Endothelial cell of umbilical vein (primary cell): ENCODE measurements at places on chromosomes 2 and 18. TPM values are rescaled to one million over a fixed set of nuclear protein-coding genes. Genes with fewer than 3 reads are reported as not detected.

Gene KCNG2
- not detected in 2 replicates for total RNA-seq

Gene RAX
- total RNA-seq, result not detected in 2 replicates

Gene RNF152
- total RNA-seq, result 24.0 and 27.5 TPM in 2 replicates

Gene FN1
- total RNA-seq, result 3,221 and 3,760 TPM in 2 replicates

Gene OBSL1
- total RNA-seq, result 8.0 and 16.7 TPM in 2 replicates

Gene LONRF2
- not detected in 2 replicates for total RNA-seq

Gene PLCD4
- total RNA-seq, result 1.4 and 3.1 TPM in 2 replicates

Gene CCL20
- 0.53 TPM in 1 of 2 replicates, not detected in the other for total RNA-seq

Gene MAL
- not detected in 2 replicates for total RNA-seq

Gene AQP12B
- not detected in 2 replicates for total RNA-seq

Gene PDE1A
- total RNA-seq, result 0.49 and 0.83 TPM in 2 replicates

Gene CNTNAP5
- total RNA-seq, result not detected in 2 replicates

Gene TMEM37
- 2.9 and 3.5 TPM in 2 replicates for total RNA-seq

Gene PAX3
- not detected in 2 replicates for total RNA-seq

Gene KYNU
- total RNA-seq, result 0.25 TPM in 1 of 2 replicates, not detected in the other

Gene RUFY4
- total RNA-seq, result not detected in 2 replicates

Gene DYNAP
- not detected in 2 replicates for total RNA-seq

Gene ATP8B1
- 86.5 and 100 TPM in 2 replicates for total RNA-seq

Gene FBXO41
- total RNA-seq, result 1.2 and 1.5 TPM in 2 replicates

Gene LYPD6B
- not detected in 2 replicates for total RNA-seq

Gene ELOA2
- not detected in 2 replicates for total RNA-seq

Gene THUMPD2
- total RNA-seq, result 8.2 and 8.9 TPM in 2 replicates

Gene ARHGAP25
- total RNA-seq, result 1.2 and 2.0 TPM in 2 replicates

Gene RGPD3
- total RNA-seq, result not detected in 2 replicates

Gene CNOT9
- 63.2 and 68.9 TPM in 2 replicates for total RNA-seq

Gene PROM2
- 0.44 and 0.60 TPM in 2 replicates for total RNA-seq

Gene MYO5B
- 1.1 and 1.4 TPM in 2 replicates for total RNA-seq

Gene REL
- total RNA-seq, result 11.7 and 12.8 TPM in 2 replicates

Gene CDKL4
- 0.75 and 1.2 TPM in 2 replicates for total RNA-seq
